Left lung (tissue), 14 donors: ENCODE measurements at places on chromosomes 16 and 17. TPM values are rescaled to one million over a fixed set of nuclear protein-coding genes. Genes with fewer than 3 reads are reported as not detected.

Gene CTRL
- polyA plus RNA-seq, result 5.7 TPM

Gene USP31
- 9.8 TPM for polyA plus RNA-seq

Gene GCGR
- not detected for polyA plus RNA-seq

Gene SARM1
- polyA plus RNA-seq, result 13.6 TPM

Gene MYL11
- polyA plus RNA-seq, result 0.52 TPM

Gene MAPT
- polyA plus RNA-seq, result 7.7 TPM
